ENCODE measurements at places on chromosomes 1 and 21.
A peak's percentile ranks its signal among the peaks of the same experiment; 100 is the strongest.

GRCh38 chr1:232340446-232340845 is 289.5 kb downstream of the SIPA1L2 start:
- no peak for DNase-seq

DNA sequence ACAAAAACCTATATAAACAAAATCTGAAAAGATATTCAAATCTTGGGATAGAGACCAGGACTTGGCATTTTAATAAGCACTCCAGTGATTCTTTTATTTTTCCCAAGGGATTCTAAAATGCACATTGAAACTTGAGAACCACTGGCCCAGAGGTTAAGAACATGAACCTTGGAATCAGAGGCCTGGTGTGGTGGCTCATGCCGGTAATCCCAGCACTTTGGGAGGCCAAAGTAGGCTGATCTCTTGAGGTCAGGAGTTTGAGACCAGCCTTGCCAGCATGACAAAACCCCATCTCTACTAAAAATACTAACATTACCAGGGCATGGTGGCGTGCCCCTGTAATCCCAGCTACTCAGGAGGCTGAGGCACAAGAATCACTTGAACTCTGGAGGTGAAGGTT is 12.9 kb upstream of the CEP85 start:
- DNase-seq: no peak

DNA sequence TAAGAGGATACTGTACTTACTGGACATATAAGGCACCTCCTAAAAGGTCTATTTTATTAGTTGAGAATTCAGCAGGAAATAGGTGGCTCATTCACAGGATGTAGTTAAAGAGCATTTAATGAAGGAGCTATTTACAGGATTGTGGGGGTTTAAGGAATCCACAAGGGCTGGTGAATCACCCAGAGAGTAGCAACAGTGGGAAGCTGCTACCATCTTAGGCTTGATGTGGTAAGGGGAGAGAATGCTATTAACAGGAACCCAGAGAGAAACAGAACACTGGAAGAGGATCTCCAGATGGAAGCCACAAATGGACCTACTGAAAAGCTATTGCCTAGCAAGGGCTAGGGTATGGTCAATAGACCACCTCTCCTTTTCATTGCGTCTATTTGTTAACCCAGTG is 52.0 kb upstream of the COL11A1 start:
- no peak for DNase-seq

DNA sequence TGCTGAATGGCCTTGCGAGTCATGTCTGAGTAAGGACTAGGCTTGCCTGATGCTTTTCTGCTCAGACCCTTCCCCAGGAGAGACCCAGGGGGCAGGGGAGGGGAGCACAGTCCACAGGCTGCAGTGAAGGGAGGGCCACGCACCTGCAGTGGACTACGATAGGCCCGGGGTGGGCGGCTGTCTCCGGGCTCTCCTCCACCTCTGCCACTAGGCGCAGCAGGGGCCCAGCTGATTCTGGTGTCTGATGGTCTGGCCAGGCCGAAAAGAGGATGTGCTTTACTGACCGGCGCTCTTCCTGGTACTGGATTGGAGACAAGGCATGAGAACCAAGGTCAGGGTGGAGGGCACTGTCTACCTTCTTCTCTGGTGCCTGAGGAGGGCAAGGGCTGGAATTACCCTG is 7.9 kb upstream of the ARL8A start:
- DNase-seq: no peak

GRCh38 chr1:206582971-206583706 is 29.1 kb downstream of the EIF2D start:
- DNase-seq: no peak

DNA sequence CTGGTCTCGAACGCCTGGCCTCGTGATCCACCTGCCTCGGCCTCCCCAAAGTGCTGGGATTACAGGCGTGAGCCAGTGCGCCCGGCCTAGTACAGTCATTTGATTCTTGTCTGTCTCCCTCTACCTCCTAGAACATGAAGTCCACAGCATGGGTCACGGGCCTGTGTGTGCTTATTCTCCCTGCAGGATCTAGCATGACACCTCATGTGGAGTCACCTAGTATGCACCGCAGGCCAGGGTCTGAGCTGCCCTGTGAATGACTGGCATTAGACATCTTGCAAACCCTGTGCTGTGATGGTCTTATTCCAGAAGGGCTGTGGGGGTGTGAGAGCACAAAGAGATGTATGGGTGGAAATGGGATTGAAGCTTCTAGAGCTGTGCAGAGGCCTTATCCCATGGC is 133.2 kb downstream of the GALNT2 start:
- no peak for DNase-seq

DNA sequence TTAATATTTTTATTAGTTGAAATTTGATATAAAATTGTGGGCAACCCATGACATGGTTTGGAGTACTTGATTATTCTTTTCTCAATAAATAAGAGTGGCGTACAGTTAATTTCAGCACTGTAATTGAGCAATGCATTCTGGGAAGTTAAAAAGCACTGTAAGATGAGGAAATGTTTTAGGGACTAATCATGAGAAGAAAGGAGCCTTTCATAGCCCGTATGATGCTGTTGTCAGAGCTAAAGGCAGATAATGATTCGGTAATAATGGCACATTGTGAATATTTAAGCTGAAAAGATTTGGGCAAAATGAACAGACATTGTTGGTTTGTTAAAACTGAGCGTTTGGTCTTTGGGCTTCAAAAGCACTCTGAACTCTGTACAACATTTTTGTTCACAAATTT is 139.3 kb downstream of the NFIA start:
- DNase-seq: no peak

DNA sequence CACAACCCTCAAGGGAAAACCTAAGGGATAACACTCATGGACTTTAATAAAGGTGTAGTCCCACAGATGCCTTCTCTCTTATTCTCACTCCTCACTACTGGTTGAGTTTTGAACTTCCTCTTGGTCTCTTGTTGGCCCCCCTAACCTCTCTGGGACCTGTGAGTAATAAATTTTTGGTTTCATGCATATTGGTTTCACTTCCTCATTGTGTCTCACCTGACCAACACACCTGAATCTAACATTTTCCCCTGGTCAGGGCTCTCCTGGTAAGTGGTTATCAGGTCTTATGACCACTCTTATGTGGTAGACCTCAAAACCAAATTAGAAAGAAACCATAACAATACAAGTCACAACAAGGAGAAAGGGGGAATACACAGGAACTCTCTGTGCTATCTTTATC is 60.5 kb upstream of the PRMT6 start:
- DNase-seq: no peak

DNA sequence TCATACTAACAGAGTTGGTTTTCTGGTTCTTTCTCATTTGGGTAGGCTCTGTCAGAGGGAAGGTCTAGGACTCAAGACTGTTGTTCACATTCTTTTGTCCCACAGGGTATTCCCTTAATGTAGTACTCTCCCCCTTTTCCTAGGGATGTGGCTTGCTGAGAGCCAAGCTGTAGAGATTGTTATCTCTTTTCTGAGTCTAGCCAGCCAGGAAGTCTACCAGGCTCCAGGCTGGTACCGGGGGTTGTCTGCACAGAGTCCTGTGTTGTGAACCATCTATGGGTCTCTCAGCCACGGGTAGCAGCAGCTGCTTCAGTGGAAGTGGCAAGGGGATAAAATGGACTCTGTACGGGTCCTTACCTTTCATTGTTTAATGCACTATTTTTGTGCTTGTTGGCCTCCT is 226.4 kb downstream of the LBR start:
- DNase-seq: no peak

- DNase-seq: no peak
Measured at GRCh38 chr1:172287208-172287607, 133.3 kb upstream of the C1orf105 start.

DNA sequence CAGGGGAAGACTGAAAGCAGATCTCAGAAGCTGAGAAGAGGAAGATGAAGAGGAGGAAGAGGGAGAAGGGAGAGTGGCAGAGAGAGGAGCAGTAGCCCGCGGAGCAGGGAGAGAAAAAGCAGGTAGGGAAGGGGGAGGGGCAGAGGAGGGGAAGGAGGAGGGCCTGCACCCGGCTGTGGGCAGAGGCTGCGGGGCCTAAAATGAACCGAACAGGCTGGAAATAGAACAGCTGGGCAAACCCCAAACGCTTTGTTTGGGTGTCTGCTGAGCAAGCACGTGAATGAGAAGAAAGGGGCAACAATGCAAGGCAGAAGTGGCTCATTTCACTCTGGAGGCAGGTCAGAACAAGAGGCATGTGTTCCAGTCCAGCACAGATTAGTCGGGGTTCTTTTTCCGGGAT is 33.5 kb downstream of the KCNC4 start:
- no peak for DNase-seq

DNA sequence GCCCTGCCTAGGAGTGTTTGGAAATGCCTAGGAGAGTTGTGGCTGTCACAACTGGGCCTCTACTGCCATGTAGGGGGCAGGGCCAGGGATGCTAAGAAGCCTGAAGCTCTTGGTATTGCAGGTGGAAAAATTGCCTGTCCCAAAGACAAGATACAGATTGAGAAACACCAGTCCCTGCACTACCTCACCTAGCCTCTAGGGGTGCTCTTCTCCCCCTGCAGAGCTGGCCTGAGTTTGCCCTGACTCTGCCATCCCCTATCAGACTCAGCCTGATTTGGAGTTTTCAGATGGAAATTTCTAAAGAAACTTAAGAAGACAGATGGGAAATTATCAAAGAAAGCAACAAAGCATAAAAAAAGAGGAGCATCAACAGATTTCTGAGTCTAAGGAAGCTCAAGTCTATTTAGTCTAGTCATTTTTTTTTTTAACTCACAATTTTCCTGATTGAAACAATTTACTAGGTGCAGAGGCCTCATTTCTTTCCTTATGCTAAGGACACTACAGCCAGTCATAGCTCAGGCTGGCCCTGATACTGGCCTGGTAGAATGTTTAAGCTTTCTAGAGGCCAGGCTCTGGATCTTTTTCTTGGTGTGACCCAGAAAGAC is 61.4 kb upstream of the LRRN2 start:
- DNase-seq: no peak

- peak; percentile 61 for DNase-seq
Measured at GRCh38 chr1:234154320-234155251, 218.7 kb upstream of the COA6 start.

GRCh38 chr1:41485605-41486004 is 1.1 kb upstream of the EDN2 start:
- DNase-seq: no peak

GRCh38 chr1:66013371-66013770 is 220.7 kb downstream of the PDE4B start:
- DNase-seq: no peak

DNA sequence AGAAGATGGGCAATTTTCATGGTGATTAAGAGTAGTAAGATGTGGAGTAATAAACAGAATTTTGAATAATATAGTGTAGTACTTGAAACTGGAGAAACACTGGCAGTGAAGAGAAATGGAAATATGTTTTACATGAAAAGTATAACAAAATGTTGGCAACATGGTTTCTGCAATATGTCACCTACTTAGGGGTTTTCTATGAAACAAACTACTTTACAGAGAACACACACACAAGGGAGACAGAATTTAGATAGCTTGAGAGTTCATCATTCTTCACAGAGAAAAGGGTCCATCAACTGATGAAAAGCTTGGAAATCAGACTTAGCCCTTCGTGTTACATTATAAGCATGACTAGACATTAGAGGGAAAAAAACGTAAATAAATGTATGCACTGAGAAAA is 135.2 kb downstream of the EIF4G3 start:
- DNase-seq: no peak

GRCh38 chr1:10519016-10519417 is 44.3 kb downstream of the PEX14 start:
- DNase-seq: no peak

DNA sequence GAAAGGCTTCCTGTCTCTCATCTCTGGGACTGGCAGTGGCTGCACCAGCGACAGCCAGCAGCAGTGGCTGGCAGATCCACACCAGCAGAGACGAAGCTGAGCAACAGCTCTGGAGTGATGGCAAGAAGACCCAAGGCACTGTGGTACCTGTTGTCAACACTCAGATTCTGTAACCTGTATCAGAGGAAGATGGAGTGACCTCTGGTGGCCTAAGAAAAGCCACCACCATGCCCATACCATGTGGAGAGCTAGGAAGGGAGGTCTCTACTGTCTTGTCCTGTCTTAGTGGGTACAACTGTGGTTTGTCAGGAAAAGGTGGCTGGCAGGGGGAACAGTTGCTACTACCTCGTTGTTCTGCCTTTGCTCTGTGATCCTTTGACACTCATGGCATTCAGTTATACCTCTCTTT is 22.5 kb upstream of the RHBDL2 start:
- no peak for DNase-seq

- no peak for DNase-seq
Measured at GRCh38 chr1:29679828-29680558, 443.7 kb downstream of the PTPRU start.

- DNase-seq: no peak
Measured at GRCh38 chr1:201294876-201295275, 11.6 kb downstream of the PKP1 start.

GRCh38 chr1:17877896-17878295 is 122.8 kb downstream of the ACTL8 start:
- DNase-seq: no peak

DNA sequence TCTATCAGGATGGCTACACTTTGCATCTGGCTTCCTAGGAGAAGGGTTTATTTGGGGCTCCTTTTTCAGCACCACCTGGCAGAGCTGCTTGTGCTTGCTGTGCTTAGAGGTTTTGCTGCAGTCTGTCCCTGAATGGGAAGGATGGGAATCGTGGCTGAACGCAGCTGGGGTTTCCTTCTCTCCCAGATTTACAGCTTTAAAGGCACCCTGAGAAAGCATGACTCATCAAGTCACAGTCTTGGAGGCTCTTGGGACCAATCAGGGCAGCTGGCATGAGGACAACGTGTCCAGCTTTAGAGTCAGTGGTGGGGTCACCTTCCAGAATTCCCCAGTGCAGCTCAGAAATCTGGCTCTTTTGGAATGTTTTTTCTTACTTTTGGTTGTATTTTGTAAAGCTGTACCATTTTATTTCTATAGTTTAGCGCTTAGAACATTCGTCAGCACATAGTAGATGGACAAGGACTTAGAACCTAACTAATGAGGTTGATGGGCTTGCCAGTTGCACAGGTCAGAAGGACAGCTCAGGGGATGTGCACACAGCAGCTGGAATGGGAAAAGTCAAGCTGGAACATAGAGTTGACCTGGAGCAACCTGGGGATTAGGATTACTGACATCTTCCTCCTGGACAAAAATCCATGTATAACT is 222.6 kb downstream of the PRDM2 start:
- DNase-seq: no peak
